Stimulated activated CD4-positive, alpha-beta T cell treated with anti-CD3 and anti-CD28 coated beads, TNF-alpha, amount 100 ng/mL, for 1 hour (primary cell): ENCODE measurements at places on chromosomes 2 and 18.

- DNase-seq, result no peak
These were observed 97.0 kb upstream of the SLC35G4 start for GRCh38 chr18:11512096-11513025.

DNA sequence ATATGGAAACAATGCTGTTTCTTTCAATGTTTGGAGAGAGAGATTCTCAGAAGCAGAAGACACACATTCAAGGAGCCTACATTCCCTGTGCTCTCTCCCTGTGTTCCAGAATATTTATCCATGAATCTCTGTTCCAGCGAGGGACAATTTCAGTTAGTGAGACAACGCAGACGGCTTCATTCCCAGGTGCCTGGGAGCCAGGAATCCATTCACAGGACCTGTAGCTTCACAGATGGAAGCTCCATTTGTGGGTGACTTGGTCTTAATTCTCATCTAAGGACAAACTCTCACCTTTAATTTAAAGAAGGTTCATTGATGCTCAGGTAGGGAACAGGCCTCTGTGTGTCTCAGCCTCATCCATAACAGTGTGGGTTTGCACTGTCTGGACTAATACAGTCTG is 1156.6 kb downstream of the RPIA start:
- DNase-seq, result no peak

GRCh38 chr2:96874198-96874831 is 4.4 kb upstream of the SEMA4C start:
- DNase-seq, result no peak

GRCh38 chr2:120391911-120392665 is 46.2 kb downstream of the INHBB start:
- DNase-seq, result no peak

- DNase-seq, result no peak
These were observed 568 bp downstream of the RAB31 start for GRCh38 chr18:9708434-9709303.

DNA sequence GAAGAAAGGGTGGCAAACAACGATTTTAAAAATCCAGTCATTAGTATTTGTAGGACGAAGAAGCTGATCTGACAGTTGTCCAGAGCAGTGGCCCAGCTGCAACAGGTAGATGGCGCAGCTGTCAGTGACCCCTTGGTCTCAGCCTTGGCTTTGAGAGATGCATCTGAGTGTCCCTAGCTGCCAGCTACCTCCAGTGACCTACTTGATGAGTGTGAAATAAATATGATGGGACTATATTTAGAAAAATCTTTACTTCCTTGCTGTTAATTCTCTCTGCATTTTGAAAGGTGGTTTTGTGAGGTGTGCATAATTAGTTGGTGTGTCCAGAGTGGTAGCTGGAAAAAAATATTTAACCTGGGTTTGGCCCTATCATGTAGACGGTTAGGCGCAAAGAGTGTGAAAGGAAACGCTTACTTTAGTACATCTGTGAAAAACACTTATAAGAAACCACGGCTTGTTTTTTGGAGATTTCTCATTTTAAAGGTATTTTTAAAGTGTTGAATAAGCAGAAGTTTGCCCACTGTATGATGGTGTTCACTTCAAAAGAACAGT is 963 bp downstream of the INPP1 start:
- no peak for DNase-seq

DNA sequence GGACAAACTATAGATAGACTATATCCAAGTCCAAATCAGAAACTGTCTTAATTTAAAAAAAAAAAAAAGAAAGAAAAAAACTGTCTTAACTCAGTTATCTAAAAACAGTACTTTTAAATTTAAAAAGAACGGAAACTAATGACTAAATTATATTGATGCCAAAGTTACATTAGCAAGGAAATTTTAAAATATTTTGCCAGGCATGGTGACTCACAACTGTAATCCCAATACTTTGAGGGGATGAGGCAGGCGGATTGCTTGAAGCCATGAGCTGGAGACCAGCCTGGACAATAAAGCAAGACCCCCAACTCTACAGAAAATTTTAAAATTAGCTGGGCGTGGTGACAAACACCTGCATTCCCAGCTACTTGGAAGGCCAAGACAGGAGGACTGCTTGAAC is 30.9 kb downstream of the MEMO1 start:
- no peak for DNase-seq

DNA sequence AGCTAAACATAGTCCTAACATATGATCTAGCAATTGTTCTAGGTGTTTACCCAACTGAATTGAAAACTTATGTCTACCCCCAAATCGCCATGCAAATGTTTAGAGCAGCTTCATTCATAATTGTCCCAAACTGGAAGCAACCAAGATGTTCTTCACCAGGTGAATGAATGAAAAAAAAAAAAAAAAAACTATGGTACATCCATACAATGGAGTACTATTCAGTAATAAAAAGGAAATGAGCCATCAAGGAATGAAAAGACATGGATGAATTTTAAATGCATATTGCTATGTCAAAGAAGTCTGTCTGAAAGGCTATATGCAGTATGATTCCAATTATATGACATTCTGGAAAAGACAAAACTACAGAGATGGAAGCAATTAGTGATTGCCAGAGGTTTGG is 98.6 kb upstream of the ITPRID2 start:
- DNase-seq, result no peak

DNA sequence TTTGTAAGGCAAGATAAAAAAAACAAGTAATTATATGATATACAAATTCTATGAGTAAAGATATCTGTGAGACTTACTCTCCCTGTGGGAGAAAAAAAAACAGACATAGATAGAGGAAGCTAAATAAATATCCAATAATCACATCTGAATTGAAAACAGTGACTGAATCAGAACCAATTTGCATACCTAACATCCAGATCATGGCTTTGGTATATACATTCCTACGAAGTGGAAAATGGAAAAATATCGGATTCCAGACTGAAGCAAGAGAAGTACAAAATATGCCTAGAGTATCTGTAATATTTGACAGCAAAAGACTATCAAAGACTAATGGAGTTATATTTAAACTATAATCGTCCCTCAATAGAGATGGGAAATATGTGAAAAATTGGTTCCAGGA is 1108.1 kb upstream of the CHAC2 start:
- no peak for DNase-seq

DNA sequence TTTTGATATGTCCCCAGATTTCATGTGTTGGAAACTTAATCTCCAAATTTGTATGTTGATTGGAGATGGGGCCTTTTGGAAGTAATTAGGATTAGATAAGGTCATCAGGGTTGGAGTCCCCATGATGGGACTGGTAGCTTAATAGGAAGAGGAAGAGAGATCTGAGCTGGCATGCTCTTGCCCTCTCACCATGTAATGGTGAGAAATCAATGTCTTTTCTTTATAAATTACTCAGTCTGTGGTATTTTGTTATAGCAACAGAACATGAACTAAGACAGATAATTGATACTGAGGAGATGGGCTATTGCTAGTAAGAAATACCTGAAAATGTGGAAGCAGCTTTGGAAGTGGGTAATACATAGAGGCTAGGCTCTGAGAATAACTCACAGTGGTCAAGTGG is 48.0 kb downstream of the CDC42EP3 start:
- no peak for DNase-seq

DNA sequence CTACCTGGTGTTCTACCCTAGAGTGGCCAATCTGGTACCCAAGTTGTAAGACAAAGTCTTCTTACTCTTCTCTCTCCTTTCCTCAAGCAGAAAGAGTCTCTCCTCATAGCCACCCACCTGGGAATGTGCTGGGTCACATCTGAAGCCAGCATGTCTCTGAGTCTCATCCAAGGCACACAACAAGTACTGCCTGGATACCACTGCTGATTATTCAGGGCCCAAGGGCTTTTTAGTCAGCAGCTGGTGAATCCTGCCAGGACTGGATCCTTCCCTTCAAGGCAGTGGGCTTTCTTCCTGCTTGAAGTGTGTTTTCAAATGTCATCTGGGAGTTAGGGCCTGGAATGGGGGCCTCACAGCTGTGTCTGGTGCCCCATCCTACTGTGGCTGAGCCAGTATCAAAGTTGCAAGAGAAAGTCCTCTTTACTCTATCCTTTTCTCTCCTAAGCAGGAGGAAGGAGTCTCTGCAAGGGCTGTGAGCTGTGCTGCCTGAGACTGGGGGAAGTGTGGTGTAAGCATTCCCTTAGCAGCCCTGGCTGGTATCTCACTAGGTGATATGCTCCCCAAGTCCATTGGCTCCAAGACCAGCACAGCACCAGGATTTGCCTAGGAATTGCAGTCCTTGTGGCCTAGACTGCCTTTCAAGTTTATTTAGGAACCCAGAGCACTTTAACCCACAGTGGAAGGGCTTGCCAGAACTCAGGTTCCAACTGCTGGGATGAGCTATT is 27.2 kb downstream of the OXER1 start:
- DNase-seq, result no peak

GRCh38 chr2:162579986-162580385 is 236.1 kb downstream of the GCA start:
- DNase-seq, result no peak

DNA sequence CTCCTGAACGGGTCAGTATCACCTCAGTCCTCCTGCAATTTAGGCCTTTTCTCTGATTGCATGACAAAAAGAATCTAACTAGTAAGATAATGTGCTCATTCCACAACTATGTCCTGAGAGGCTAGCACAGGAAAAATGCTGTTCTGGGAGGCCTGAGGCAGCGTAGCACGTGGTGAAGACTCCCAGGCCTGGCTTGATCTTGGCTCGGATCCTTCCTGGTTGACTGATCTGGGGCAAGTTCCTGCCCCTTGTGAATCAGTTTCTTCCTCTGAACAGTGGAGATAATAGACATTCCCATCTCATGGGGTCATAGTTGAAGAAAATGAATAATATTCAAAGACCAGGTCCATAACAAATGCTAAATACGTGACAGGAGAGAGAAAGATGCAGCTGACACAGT is 12.3 kb downstream of the FBLN7 start:
- DNase-seq, result no peak

- DNase-seq, result no peak
These were observed 88.8 kb downstream of the KYNU start for GRCh38 chr2:142966284-142966683.

- no peak for DNase-seq
These were observed 50.0 kb upstream of the CTDP1 start for GRCh38 chr18:79629606-79630005.

GRCh38 chr2:134365356-134365755 is 111.5 kb downstream of the MGAT5 start:
- DNase-seq, result no peak
